ENCODE measurements at places on chromosomes 1 and 21.
A peak's percentile ranks its signal among the peaks of the same experiment; 100 is the strongest.

GRCh38 chr1:235307158-235308124, 20.5 kb downstream of the ARID4B start:
- no peak for DNase-seq

DNA sequence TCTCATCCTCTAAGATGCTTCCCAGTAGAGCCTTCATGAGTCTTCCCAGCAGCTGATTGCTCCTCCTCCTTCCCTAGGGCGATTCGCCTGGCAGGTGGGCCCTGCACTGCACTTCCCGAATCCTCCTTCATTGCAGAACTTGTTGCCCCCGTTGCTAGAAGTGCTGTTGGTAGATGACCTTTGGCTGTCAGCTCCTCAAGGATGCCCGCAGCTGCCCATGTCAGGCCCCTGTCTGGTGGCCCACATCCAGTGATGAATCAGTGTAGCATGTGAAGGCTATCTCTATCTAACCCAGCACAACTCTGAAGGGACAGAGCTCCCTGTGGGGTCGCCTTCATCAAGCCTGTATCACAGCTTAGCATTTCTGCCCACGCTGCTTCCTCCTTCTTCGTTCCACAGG, 52.1 kb upstream of the F3 start:
- DNase-seq = no peak

DNA sequence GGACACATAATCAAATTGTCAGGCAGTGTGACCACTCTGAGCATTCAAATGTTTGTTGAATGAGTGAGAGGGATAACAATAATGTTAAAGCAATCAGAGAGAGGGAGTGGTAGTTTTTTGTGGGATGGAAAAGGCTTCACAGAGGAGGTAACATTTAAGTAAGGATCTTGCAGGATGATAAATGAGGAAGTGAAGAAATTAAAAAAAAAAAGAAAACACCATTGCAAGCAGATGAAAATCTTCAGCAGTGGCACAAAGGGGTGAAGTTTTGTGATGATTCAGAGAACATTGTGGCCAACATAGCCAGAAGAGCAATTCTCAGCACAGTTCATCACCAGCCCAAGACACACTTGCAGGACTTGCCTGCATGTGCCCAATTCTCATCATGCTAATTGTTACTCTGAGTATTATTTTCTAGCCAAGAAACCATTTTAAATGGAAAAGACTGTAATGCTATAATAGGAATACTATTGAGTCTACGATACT, 35.0 kb downstream of the OVGP1 start:
- no peak for DNase-seq

- DNase-seq = peak; percentile 16
Observed at GRCh38 chr21:17793246-17794123, 25.7 kb downstream of the C21orf91 start.

- DNase-seq = no peak
Observed at GRCh38 chr1:12636098-12636950, 7.6 kb upstream of the AADACL4 start.

GRCh38 chr1:1441002-1441888, 5.8 kb downstream of the VWA1 start:
- DNase-seq = peak; percentile 41

- no peak for DNase-seq
Observed at GRCh38 chr1:221939607-221940006, 197.7 kb upstream of the DUSP10 start.

DNA sequence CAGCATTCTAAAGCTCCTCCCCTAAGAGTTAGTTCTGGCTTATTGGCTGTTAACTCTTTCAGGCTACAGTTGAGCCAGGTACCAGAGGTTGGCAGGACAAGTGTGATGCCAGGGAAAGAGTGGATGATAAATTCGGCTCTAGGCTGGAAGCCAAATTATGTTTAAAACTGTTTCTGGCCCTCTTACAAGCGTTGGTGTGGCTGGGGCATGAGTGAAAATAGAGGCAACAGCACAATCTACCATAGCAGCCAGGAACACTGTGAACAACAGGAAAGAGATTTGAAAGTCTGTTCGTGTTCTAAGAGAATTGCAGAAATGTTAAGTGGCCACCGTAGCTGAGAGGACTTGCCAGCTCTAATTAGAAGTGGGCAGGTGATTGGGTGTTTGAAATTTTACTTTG, 84.2 kb downstream of the CDC7 start:
- no peak for DNase-seq

DNA sequence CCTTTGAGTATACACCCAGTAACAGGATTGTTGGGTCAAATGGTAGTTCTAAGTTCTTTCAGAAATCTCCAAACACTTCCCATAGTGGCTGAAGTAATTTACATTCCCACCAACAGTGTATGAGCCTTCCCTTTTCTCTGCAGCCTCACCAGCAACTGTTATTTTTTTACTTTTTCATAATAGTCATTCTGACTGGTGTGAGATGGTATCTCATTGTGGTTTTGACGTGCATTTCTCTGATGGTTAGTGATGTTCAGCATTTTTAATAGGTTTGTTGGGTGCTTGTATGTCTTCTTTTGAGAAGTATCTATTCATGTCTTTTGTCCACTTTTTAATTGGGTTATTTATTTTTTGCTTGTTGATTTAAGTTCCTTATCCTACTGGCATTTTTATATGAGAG, 26.4 kb upstream of the LAMC1 start:
- no peak for DNase-seq

DNA sequence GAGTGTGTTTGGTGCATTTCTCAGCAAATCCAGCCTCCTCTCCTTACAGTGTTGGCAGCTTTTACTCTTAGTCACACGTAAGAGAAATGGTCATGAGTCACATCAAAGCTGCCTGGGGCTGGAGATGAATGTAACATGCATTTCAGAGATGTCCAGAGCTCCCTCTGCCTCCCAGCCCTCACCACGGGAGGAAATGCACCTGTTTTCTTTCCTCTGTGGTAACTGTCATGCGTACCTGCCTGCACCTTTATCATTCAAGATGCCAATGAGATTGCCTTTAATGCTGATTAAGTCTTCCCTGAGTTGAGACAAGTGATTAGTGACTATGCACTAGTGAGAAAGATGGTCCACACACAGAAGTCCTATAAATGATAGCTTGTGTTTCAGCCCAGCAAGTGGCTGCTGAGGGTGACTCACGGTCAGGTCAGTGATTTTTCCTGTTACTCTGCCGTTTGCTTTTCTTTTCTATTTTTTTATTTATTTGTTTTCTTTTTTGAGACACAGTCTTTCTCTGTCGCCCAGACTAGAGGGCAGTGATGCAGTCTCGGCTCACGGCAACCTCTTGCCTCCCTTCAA, 277.3 kb upstream of the FMN2 start:
- DNase-seq = peak; percentile 7

DNA sequence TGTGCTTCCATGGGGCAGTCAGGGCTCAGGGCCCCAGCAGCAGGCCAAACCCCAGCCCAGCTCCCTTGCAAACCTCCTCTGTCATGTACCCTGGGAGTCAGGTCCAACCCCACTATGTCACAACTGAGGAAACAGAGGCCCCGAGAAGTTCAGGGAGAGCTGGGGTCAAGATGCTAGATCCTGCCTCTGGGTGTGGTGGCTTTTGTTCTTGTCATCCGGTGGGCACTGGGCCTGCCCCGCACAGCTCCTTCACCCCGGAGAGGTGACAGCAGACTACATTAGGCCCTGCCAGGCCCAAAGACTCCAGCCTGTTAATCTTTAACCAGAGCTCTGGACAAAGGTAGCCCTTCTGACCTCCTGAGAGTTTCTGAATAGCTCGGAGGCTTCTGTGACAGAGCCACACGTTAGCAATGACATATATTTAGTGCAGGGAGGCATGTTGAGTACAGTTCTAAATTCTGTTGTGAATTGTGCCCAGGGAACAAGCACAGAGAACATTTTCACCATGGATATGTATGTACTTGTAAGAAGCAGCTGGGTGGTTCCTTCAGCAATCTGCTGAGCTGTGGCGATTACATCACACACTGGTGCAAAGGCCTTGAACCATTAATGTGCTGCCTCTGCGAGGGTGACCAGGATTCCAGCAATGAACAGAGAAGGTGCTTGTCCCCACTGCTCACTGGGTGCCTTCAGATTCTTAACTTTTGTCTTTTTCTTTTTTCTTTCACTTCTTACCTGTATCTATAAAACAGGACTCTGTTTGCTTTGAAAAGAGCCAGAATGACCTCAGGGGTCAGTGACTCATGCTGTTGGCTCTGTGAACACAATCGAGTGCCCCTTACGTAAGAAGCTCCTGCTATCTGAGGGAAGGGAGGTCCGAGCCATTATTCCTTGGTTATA, 102.8 kb downstream of the RHOU start:
- no peak for DNase-seq

Measured in CD4-positive, alpha-beta T cell treated with Interleukin-6 at 100 ng/mL for 8 hours (primary cell).